ENCODE measurements at places on chromosomes 1 and 21. TPM values are rescaled to one million over a fixed set of nuclear protein-coding genes. Genes with fewer than 3 reads are reported as not detected.
A peak's percentile ranks its signal among the peaks of the same experiment; 100 is the strongest.

DNA sequence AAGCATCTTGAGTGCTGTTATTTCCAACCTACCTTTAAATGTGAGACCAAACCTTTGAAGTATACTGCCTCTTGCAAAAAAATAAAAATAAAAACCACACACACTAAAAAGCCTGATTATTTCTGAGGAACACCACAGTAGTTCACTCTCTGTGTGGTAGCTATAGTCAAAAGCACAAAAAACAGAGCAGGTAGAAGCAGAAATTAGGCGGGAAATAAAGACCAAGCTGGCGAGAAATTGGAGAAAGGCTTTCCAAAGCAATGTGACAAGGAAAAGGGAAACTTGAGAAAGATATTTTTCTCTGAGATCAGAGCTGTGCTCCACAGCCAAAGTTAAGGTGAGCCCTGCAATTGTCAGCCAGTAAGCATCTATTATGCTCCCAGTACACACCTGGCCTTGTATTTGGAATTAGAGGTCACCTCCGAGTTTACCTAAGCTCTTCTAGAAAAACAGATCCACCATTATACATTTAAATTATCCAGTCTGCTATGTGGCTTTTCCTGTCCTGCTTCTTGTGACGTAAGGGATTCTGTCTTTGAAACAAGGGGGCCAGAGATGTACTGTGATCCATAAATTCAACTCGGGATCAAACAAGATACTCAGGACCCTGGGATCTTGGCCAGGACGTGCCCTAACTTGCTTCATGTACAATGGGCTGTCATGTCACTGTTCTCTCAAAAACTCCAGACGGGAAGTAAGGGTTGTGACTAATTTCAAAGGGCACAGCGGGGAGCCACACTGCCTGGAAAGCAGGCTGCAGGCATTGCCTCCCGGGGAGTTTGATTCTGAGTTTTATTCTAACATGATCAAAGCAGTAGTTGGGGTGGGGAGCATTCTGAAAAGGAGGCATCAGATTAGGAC, 39.8 kb upstream of the RAB4A start:
- H3K27ac ChIP-seq, result peak overlapping the region; percentile 92
- peak; percentile 70 for DNase-seq
- 0 out of 2 replicates have a peak overlapping the region, but pooled peaks have one; percentile 7 for H3K4me3 ChIP-seq
- H3K4me1 ChIP-seq, result peaks cover 51% of the 10 kb centered on the region
- H3K27me3 ChIP-seq, result no peaks in the 10 kb centered on the region

GRCh38 chr1:205306929-205307566, 14.5 kb downstream of the NUAK2 start:
- H3K4me1 ChIP-seq, result peaks cover 16% of the 10 kb centered on the region
- H3K4me3 ChIP-seq, result no peak overlapping the region
- no peaks in the 10 kb centered on the region for H3K27me3 ChIP-seq

DNA sequence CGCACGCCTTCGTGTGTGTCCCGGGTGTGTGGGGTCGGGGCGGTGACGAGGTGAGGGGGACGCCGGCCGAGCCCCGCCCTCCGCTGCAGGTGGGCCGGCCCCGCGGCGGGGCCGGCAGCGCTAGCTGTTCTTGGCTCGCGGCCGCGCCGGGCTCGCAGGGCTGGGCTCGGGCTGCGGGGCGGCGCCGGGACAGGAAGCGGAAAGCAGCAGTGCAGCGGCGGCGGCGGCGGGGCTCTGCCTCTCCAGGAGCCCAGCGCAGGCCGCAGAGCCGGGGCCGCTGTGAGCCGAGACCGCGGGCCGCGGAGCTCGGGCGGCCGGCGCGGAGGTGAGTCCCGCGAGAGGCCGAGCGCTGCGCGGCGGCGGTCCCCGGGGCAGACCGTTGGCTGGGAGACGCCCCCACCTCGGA, at the start of gene VANGL1:
TSS of gene VANGL1 (plus strand) at position 209 of the 406 bp plus-strand sequence. CDS start 9,444 bp downstream, outside the sequence.
- no peaks in the 10 kb centered on the region for H3K27me3 ChIP-seq
- H3K27ac ChIP-seq, result peak within 1 kb of the TSS; percentile 53
- peaks cover 29% of the 10 kb centered on the region for H3K4me1 ChIP-seq
- DNase-seq, result peak; percentile 76
- H3K4me3 ChIP-seq, result peak within 1 kb of the TSS; percentile 90
- H3K36me3 ChIP-seq, result no peaks in the 10 kb centered on the region

GRCh38 chr1:35390600-35391494, 122.3 kb downstream of the ZMYM4 start:
- H3K4me1 ChIP-seq, result peaks cover 53% of the 10 kb centered on the region
- peak overlapping the region; percentile 9 for H3K4me3 ChIP-seq
- peak; percentile 72 for DNase-seq
- H3K27ac ChIP-seq, result peak overlapping the region; percentile 92
- H3K27me3 ChIP-seq, result no peaks in the 10 kb centered on the region
- H3K36me3 ChIP-seq, result peaks cover 12% of the 10 kb centered on the region

- H3K36me3 ChIP-seq, result no peaks in the 10 kb centered on the region
- H3K27me3 ChIP-seq, result no peaks in the 10 kb centered on the region
Observed at GRCh38 chr1:29936031-29936544, 699.8 kb downstream of the PTPRU start.

DNA sequence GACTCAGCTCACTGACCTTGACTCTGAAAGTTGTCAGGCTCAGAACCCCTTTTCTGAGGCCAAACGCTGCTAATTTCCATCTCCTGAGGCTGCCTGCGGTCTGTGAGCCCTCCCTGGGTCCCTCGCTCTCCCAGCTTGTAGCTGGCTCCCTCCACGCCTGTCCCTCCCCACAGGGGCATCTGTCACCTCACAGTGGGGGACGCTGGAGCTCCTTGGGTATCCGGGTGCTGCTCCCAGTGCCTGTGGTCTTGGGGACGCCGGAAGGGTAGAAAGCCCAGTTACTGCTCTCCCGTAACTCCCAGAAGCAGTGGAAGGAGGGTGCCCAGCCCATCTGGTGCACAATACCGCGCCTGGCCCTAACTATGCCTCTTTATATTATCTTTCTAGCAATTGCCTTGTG, 13.0 kb upstream of the MMEL1 start:
- H3K27me3 ChIP-seq, result no peaks in the 10 kb centered on the region
- no peaks in the 10 kb centered on the region for H3K36me3 ChIP-seq
- H3K4me1 ChIP-seq, result no peaks in the 10 kb centered on the region
- no peak for DNase-seq

DNA sequence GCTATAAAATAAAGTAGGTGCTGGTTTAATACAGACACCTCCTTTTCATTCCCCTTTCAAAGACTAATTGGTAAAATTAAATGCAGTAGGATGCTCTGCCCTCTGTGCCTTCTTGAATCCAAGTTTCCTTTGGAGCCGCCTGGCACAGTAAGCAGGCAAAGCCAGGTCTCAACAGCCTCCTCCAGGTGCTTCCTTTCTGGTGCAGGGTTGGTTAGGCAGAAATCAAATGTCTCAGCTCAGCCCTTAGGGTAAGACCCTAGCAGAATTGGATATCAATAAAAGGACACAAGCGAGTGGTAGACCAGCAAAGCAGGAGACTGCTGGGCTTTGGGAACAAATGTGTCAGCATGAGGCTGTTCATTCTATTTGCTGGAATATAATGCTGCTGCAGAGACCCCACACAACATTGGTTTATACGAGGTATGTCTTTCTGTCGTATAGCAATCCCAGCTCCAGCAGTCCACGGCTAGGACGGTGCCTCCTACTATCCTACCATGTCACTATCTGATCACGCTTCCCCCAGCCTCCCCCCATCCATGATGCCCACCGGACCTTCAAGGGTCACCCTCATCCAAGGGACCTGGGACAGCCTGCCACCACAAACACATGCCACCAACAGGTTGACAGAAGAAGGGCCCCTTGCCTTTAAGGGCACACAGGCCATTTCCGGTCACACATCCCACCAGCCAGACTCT, 58.4 kb downstream of the CAPN2 start:
- 0 out of 2 replicates have a peak, but pooled peaks cover 7% of the 10 kb centered on the region for H3K4me1 ChIP-seq
- no peak overlapping the region for H3K4me3 ChIP-seq
- H3K27ac ChIP-seq, result no peak overlapping the region
- no peak for DNase-seq
- H3K27me3 ChIP-seq, result no peaks in the 10 kb centered on the region
- peaks cover 6% of the 10 kb centered on the region for H3K36me3 ChIP-seq

- H3K4me1 ChIP-seq, result no peaks in the 10 kb centered on the region
- H3K27ac ChIP-seq, result no peak overlapping the region
- DNase-seq, result no peak
- H3K36me3 ChIP-seq, result no peaks in the 10 kb centered on the region
- no peak overlapping the region for H3K4me3 ChIP-seq
Observed at GRCh38 chr1:176379626-176380339, 83.2 kb upstream of the PAPPA2 start.

- H3K36me3 ChIP-seq, result no peaks in the 10 kb centered on the region
- H3K4me1 ChIP-seq, result no peaks in the 10 kb centered on the region
- H3K27me3 ChIP-seq, result no peaks in the 10 kb centered on the region
- no peak for DNase-seq
- no peak overlapping the region for H3K27ac ChIP-seq
Observed at GRCh38 chr1:236078993-236079392, 14.1 kb upstream of the NID1 start.

PLA2G2F gene
- total RNA-seq, result not detected

ADAMTS4 gene
- total RNA-seq, result 4.7 TPM

Data from GM23338 (cell line).